AG10803 (cell line): ENCODE measurements at places on chromosomes 5 and 9.

DNA sequence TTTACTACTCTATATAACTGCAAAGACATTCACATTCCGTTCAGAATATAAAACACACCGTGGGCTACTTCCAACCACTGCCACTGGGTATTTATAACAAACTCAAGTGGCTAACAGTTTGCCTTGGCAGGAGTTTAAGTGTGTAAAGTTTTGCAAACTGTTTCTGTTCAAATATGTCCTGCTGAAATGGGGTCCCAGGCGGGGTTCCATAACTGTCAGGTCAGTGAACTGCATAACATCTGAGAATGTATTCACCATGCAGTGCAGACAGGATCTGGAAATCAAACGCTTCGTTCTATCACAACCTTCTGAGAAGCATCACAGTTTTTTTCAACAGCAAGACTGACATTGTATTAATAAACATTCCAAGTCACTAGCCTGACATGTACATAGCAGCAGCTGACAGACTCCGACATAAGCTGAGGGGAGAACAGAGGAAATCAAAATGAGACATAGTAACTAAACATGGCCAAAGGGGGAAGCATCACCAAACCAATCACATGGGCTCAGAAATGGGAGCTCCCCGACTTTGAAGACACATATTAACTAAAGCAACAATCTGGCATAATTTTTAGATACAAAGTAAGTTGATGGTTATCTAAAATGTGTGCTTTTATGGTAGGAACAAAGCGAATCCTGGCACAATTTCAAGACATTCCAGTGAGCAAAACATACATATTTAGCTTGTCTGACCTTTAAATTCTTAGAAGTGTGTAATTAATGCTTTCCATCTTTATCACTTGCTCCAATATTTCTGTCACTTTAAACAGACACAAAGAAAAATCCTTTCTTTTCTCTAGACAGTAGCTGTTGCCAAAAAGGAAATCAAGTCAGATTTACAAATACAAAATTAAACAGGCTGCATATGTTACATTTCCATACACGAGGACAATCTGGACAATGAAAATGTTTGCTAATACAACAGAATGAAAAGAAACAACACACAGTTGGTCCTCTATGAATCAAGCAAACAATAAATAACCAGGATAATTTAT is 156.8 kb downstream of the MAPKAP1 start:
- peak; percentile 44 for DNase-seq

GRCh38 chr5:79529110-79529509 is 15.2 kb upstream of the HOMER1 start:
- DNase-seq: no peak

DNA sequence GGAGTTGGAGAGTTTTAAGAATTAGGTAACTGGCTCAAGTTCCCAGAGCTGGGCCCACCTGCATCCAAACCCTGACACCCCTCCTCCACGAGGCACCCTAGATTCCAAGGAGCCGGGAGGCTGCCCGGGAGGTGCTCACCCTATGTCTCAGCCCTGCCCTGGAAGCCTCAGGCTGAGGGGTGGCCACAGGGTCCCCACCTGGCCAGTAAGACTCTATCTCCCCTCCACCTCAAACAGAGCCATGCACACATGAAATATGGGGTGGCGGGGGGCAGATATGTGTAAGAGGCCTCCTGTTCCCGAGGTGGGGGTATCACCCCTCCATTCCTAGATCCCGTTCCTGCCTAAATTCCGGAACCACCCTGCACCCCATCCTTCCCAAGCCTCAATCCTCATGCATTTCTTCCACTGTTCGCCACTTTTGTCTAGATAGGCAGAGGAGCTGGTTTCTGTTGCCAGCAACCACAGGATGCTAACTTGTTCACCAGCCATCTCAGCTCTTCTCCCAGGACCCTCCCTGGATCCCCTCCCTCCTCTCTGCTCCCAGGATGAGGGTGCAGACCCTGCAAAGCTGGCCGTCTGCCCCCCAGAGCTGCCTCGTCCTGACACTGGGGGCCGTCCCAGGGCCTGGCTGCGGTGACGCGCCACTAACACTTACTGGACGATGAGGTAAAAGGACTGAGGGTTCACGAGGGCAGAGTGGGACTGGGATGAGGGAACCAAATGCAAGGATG is 44.1 kb downstream of the COL23A1 start:
- DNase-seq: no peak

- no peak for DNase-seq
These were observed 11.8 kb upstream of the IFNW1 start for GRCh38 chr9:21153336-21154017.

DNA sequence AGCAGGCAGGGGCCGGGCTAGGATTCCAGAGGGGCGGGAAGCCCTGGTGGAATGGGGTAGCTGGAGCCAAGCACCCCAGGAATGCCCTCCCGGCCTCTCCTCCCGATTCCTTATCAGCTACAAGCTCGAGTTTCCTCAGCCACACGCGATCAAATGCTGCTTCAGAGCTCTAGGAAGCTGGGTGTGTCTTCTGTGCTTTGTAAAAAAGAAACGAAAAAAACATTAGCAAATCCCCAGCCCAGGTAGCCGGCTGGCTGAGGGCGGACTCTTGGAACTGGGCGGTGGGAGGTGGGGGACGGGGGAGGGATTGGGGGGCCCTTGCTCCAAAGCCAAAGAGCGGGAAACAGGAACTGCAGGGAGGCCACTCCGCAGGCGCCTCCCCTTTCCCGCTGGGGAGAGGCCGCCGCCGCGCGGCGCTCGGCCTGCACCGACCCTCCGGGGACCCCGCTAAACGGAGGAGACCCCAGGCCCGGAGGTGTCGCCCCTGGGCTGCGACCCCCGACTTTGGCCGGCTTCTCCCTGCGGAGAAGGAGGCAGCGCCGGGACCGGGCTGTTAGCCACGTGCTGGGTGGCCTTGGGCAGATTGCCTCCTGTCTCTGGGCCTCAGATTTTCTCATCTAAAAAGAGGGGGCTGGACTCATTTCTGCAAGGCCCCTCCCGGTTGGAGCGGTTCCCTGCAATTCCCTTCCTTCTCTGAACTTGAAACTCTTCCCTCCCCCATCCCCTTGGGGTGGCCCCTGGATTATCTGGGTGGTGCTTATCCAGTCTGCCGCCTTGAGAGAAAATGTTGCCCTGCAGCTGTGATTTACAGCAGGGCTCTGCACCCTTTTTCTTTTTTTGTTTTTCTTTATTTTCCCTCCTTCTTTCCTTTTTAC is 40.9 kb upstream of the FABP6 start:
- DNase-seq: peak; percentile 65

GRCh38 chr9:36891341-36891811 is 142.7 kb downstream of the PAX5 start:
- no peak for DNase-seq

GRCh38 chr9:95605101-95605500 is 88.3 kb upstream of the PTCH1 start:
- no peak for DNase-seq

DNA sequence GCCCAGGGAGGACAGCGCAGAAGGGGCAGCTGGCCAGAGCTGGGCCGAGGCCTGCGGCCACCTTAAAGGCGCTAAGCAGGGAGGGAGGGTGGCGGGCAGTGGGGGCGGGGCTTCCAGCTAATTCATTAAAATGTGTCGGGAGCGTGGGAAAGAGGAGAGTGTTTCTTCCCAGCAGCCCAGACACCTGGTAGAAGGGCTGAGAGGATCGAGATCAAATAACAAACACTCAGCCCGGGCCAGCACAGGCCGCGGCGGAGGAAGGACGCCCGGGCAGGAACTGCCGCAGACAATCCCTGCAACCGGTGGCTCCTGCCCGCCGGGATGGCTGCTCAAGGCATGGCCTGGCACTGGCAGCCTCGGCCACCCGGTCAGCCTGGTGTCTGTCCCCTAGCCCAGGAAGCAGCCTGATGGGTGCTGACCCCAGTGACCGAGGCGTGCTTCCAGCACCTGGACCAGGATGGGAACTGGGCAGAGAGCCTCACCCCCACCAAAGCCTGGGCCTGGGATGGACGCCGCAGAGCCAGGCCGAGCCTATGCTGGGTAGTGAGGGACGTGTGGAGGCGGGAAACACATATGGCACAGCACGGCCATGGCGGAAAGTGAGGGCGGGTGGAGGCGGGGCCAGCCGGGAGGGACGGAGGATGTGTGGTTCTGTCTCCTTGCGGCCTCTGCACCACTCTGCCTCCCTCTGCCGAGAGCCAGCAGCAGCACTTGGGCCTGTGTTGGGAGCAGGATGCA is 3.2 kb upstream of the NRARP start:
- DNase-seq: no peak

- DNase-seq: no peak
These were observed 4.0 kb upstream of the NUP214 start for GRCh38 chr9:131121346-131121745.

GRCh38 chr9:96073531-96074480 is 198.3 kb downstream of the ERCC6L2 start:
- DNase-seq: no peak

DNA sequence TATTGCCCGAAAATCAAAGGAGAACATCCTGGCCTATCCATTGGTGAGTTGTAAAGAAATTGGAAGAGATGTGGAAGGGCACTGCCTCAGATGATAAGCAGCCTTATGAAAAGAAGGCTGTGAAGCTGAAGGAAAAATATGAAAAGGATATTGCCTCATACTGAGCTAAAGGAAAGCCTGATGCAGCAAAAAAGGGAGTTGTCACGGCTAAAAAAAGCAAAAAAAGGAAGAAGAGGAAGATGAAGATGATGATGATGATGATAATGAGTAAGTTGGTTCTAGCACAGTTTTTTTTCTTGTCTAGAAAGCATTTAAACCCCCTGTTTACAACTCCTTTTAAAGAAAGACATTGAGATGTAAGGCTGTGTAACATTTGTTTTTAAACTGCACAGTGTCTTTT is 59.8 kb upstream of the ZBED3 start:
- no peak for DNase-seq

DNA sequence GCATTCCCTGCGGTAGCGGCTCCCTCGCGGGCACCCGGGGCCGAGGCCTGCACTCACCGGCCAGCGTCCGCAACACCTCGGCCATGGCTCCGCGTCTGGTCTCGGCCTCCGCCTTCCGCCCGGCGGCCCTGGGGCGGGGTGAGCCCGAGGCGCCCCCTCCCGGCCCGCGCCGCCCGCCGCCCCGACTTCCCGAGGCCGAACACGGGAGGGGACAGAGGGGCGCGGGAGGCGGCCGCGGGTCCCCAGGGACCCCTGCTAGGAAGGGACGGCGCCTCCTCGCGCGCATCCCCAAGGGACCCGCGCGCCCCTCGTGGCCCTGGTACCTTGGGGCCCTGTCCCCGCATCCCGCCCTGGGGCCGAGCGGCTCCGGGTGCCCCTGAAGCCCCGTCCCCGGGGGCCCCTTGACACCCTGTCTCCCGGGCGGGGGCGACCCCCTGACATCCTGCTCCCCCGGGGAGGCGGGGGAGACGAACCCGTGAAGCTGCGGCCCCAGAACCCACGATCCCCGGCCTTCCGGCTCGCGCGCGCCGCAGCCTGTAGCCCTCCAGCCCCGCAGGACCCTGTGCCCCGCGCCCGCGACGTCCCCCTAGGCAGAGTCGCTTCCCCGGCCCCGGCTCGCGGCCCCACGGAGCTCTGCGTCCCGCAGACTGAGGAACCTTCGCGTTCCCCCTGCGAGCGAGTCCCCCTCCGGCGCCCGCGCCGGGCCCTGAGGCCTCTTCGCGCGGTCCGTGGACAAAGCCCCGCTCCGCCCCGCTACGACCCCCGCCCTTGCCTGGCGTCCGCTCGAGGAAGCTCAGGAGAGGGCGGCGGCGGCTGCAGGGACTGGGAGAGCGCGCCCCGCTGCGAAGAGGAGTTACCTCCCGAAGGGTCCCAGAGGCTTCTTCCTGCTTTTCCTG is at the start of gene ABO:
TSS of gene ABO (minus strand) at position 97 of the 896 bp plus-strand sequence.
- no peak for DNase-seq

DNA sequence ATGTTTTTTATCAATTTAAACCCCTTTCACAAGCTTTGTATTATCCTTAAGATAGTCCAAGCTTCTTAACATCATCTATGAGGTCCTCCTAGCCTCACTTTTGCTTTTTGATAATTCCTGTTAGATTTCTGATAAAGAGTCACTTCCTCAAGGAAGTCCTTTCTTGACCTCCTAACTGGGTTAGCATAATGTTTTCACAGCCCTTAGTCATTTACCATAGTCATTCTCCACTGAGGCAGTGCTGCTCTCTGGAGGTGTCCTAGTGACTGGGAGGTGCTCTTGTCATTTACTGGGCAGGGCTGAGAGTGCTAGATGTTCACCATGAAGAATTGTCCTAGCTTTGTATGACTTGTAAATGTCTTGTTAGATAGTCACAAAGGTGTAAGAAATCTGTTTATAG is 26.4 kb downstream of the TNPO1 start:
- no peak for DNase-seq

DNA sequence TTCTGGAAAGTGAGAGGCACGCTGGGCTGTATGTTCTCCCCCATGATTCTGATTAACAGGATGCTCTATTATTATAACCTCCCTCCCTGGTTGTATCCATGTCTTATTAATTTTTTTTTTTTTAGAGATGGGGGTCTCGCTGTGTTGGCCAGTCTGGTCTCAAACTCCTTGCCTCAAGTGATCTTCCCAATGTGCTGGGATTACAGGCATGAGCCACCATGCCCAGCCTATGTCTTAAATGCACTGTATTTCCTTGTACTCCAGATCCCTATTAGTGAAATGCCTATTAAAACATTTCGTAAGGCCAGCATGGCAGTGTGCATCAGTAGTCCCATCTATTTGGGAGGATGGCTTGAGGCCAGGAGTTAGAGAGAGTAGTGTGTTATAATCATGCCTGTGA is 7.0 kb downstream of the TIGD6 start:
- DNase-seq: peak; percentile 20

GRCh38 chr5:61882901-61883500 is 423.0 kb upstream of the KIF2A start:
- no peak for DNase-seq

GRCh38 chr5:32880796-32881195 is 169.7 kb downstream of the NPR3 start:
- DNase-seq: no peak

DNA sequence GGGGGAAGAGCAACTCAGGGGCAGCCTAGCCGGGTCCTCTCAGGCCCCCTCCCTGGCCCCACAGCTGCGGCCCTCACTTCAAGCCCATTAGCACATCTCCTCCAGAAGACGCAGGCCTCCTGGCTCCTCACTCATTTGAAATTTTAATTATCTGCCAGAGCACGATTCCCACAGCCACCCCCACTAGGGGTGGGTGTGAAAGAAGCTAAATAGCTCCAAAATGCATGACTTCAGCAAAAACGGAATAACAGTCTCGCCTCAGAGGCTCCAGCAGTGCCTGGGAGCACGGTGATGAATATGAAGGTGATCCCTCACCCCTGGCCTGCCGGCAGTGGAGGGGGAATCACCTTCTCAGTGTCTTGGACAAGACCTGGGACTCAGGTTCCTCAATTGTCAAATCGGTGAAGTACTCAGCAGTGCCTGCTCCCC is 61.1 kb upstream of the HRH2 start:
- DNase-seq: no peak

GRCh38 chr5:90056911-90057705 is 352.4 kb downstream of the CETN3 start:
- DNase-seq: peak; percentile 13

GRCh38 chr9:134765785-134766184 is 114.8 kb upstream of the FCN2 start:
- DNase-seq: no peak

GRCh38 chr5:86371061-86371460 is 246.7 kb upstream of the COX7C start:
- no peak for DNase-seq
